Lung (tissue), 17 donors: ENCODE measurements at places on chromosomes 5 and 9. TPM values are rescaled to one million over a fixed set of nuclear protein-coding genes. Genes with fewer than 3 reads are reported as not detected.
A peak's percentile ranks its signal among the peaks of the same experiment; 100 is the strongest.

- peak; percentile 56 for DNase-seq
- peaks cover 29% of the 10 kb centered on the region for H3K4me1 ChIP-seq
- peaks cover 16% of the 10 kb centered on the region for H3K27me3 ChIP-seq
- peak overlapping the region; percentile 36 for H3K4me3 ChIP-seq
- no peaks in the 10 kb centered on the region for H3K36me3 ChIP-seq
Measured at GRCh38 chr5:178589180-178590140, 733 bp downstream of the COL23A1 start.

DNA sequence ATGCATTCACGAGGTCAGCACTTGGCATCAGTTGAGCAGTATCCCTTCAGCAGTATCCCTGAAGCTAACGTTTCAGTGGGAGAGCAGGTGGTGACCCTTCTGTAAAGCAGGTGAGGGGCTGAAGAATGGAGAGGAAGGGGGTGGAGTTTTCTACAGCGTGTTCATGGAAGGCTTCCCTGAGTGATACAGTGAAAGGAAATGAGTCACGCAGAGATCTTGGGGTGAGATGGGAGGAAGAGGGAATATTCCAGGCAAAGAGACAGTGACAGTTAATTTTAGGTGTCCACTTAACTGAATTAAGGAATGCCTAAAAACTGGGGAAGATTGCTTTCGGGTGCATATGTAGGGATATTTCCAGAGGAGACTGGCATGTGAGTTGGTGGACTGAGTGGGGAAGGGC, 25.7 kb downstream of the TAS2R1 start:
- no peaks in the 10 kb centered on the region for H3K4me1 ChIP-seq
- DNase-seq, result no peak
- H3K27ac ChIP-seq, result no peak overlapping the region
- H3K36me3 ChIP-seq, result no peaks in the 10 kb centered on the region
- H3K27me3 ChIP-seq, result no peaks in the 10 kb centered on the region

DNA sequence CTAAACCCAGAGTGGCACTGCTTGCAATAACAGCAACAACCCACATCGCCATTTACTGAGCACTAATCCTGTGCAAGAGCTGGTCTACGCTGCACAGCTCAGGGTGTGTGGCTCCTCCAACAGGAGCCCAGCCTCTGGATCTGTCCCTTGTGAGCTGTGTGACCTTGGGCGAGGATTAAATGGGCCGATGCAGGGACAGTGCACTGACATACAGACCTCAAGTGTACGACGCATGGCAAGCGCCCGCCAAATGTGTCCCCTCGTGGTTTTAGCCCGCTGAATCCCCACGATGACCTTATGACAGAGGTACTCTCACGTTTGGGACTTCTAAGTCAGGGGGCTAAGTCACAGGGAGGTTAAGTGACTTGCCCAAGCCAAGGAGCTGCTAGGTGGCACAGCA, 130.3 kb upstream of the RAPGEF1 start:
- H3K27ac ChIP-seq, result no peak overlapping the region
- H3K4me3 ChIP-seq, result no peak overlapping the region
- no peaks in the 10 kb centered on the region for H3K27me3 ChIP-seq
- DNase-seq, result no peak
- H3K4me1 ChIP-seq, result no peaks in the 10 kb centered on the region
- H3K36me3 ChIP-seq, result no peaks in the 10 kb centered on the region

- no peaks in the 10 kb centered on the region for H3K36me3 ChIP-seq
- H3K27me3 ChIP-seq, result no peaks in the 10 kb centered on the region
- no peak overlapping the region for H3K27ac ChIP-seq
- no peaks in the 10 kb centered on the region for H3K4me1 ChIP-seq
Measured at GRCh38 chr9:82890401-82890800, 172.5 kb downstream of the RASEF start.

The TMEM267 gene
- 16.5 TPM for total RNA-seq

The PFN3 gene
- total RNA-seq, result not detected

The ASS1 gene
- 51.2 TPM for total RNA-seq

The ZFP62 gene
- 31.2 TPM for total RNA-seq
